ENCODE measurements at places on chromosomes 6 and 20. TPM values are rescaled to one million over a fixed set of nuclear protein-coding genes. Genes with fewer than 3 reads are reported as not detected.
A peak's percentile ranks its signal among the peaks of the same experiment; 100 is the strongest.

PARD6B gene
- total RNA-seq: 2.6 TPM

MAVS gene
- total RNA-seq: 22.7 TPM

CFAP206 gene
- total RNA-seq: 1.8 TPM

PRRT1 gene
- total RNA-seq: 0.75 TPM

OPRM1 gene
- total RNA-seq: not detected

DDAH2 gene
- 24.0 TPM for total RNA-seq

RPN2 gene
- 125 TPM for total RNA-seq

DNA sequence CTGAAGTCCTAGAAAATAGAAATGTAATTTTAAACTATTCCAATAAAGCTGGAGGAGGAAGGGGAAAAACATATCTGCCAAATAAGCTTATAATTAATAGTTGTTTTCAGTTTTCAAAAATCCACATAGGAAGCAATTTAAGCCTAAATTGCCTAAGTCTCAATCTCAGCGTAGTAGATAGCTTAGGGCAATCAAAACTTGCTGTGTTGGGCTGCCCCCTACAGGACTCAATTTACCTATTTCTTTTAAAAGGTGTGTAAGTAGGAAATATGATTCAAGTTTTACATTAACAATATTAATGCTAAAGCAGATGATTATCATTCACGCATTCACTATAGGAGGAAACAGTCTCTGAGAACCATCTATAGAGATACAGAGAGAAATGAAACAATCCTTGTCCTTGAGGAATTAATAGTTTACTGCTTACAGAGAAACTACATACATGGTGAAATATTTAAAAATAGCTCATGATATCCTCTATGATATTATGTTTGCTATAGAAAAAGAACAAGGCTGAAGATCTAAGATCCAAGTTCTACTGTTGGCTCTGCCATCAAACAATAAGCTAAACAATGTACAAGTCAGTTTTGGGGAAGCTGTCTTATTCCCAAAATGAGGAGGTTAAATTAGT lies 102.1 kb downstream of the ATG5 start:
- peak; percentile 89 for DNase-seq

DNA sequence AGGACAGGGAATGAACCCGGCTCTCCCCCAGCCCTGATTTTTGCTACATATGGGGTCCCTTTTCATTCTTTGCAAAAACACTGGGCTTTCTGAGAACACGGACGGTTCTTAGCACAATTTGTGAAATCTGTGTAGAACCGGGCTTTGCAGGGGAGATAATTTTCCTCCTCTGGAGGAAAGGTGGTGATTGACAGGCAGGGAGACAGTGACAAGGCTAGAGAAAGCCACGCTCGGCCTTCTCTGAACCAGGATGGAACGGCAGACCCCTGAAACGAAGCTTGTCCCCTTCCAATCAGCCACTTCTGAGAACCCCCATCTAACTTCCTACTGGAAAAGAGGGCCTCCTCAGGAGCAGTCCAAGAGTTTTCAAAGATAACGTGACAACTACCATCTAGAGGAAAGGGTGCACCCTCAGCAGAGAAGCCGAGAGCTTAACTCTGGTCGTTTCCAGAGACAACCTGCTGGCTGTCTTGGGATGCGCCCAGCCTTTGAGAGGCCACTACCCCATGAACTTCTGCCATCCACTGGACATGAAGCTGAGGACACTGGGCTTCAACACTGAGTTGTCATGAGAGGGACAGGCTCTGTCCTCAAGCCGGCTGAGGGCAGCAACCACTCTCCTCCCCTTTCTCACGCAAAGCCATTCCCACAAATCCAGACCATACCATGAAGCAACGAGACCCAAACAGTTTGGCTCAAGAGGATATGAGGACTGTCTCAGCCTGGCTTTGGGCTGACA lies 28.8 kb upstream of the ZBP1 start:
- DNase-seq: no peak

GRCh38 chr20:5776077-5776476 lies 25.9 kb downstream of the SHLD1 start:
- DNase-seq: no peak

DNA sequence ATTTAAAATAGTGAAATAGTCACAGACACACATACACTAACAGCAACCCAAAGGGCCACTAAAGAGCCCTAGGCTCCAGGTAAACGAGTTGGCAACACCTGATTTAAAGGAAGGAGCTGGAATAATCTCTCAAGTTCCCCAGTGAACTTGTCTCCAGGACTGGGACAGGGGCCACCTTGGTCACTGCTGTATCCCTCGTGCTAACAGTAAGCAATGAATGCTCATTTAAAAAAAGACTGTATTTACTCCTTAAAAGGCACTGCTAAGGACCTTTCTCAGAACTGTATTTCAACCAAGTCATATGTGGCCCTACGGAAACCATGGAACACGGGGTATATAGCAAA lies 1.3 kb downstream of the DIDO1 start:
- DNase-seq: no peak

GRCh38 chr20:58546756-58547622 lies 31.8 kb upstream of the APCDD1L start:
- DNase-seq: no peak

DNA sequence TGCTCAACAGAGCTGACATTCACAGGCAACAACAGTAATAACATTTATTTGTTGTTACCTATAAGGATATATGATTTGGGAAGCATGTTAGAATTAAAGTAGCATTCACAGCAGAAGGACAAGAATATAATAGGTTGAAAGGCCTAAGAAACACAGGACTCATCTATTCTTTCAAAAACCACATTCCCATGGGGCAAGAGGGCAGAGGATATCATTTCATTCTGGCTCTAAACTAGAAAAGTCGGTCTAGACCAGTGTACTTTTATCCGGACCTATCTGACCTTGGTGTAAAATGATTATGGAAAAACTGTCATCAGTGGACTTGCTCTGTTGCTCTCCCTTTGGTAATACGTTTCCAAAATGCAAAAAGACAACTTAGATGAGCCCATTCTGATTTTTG lies 914.7 kb upstream of the CITED2 start:
- DNase-seq: no peak

DNA sequence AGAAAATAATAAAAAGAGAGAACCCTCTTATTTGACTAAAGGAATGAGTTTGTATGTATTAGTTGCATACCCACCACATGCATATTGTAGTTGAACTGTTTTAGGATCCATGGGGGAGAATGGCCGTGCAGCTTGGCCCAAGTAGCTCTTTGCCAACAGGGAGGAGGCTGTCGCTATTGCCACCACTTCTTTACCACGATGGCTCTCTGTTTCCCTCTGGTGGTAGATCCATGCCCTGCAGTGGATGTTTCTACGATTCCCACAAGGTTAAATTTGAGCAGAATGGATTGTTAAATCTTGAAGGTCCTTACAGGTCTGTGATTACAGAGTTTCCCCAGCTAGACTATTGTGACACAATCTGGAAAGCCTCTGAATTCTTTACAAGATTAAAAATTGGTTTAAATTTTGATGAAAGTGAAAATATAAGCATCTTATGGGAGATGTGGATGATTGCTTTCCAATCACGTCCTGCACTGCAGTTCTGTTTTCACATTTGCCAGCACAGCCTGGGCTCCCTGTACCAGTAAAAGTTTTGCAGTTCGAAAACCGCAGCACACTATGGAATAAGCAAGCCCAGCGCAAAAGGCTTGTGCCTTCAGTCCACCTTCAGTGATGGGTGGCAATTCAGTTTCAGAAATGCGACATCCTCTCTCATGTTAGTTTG lies 34.4 kb upstream of the FNDC1 start:
- peak; percentile 93 for DNase-seq

DNA sequence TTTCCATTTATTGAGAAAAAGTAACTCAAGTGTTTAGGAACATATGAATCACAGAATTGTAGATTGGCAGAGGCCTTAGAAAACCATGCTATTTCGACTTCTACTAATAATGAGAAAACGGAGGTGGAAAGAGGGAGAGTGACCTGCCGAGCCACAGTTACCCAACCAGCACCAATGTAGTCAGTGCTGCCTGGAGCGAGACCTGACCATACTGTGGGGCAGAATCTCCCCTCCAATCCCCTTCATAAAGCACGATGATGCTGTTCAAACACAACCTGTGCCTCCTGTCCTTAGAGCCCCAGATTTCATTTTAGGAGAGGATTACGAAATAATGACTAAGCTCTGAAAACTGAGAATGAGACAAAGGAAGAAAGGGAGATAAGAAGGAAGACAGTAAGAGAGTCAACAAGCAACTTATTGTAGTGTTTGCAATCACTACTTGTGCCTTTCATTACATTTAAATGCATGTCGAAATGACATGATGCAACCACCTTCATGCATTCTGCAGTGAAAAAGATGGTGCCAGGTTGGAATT lies 70.6 kb downstream of the ATXN1 start:
- DNase-seq: no peak

GRCh38 chr6:2740581-2740980 lies 10.1 kb downstream of the MYLK4 start:
- DNase-seq: no peak

DNA sequence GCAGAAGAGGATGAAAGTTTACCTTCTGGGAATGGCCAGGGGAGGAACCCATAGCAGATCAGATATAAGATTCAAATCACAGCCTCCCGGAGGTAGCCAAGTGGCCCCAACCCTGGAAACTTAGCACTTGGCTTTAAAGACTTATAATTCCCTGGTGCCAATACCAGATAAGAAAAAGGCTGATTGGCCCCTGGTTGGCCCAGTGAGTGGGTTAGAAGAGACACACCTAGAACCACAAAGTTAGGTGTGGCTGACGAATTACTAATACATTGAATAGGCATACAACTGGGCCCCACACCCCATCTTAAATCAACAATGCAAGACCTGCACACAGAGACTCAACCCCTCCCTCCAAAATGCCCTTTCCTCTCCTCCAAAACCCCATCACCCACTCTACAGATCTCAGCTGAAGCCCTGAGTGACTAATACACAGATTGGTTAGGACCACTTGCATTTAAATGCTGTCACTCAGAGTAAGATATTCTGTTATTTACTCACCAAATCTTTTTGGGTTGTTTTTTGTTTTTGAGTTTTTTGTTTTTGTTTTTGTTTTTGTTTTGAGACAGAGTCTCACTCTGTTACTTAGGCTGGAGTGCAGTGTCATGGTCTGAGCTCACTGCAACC lies 315.4 kb upstream of the JARID2 start:
- DNase-seq: no peak

- DNase-seq: no peak
Observed at GRCh38 chr6:39493174-39493573, 170.7 kb upstream of the KCNK16 start.

DNA sequence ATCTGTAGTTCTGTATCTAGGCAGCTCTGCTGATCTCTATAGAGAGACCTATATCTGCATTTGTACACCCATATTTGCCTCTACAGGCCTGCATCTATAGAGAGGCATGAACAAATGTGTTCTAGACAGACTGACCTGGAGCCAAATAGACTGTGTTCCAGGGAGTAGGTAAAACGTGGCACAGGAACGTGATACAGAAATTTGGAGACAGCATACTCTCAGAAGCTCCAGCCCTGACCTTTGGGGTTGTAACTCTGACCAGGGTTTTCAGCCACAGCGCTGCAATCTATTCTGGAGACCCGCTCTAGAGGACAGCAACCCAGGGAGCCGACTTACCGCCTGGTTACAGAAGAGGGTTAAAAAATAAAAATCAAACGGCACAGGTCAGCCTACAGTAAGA lies 983 bp downstream of the RBBP9 start:
- peak; percentile 67 for DNase-seq

- DNase-seq: no peak
Observed at GRCh38 chr6:143376375-143376774, 74.1 kb downstream of the ADAT2 start.

DNA sequence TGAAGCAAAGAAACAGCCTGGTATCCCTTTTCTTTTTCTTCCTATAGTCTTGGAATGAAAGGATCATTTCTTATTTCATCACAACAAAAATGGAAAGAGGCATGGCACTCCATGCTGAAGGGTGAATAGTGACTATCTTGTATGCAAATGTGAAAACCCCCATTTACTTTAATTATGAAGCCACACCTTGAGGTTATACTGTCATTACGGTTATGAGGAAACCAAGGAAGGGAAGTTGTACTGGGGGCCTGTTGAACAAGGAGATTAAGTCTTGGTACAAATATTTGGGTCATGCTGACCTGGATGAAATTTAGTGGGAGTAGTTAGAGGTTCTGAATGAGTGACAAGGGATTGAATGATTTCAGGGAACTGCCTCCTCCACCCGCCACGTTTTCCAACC lies 8.7 kb upstream of the STXBP5 start:
- no peak for DNase-seq

GRCh38 chr20:50636601-50637540 lies 54.5 kb downstream of the RIPOR3 start:
- DNase-seq: no peak

DNA sequence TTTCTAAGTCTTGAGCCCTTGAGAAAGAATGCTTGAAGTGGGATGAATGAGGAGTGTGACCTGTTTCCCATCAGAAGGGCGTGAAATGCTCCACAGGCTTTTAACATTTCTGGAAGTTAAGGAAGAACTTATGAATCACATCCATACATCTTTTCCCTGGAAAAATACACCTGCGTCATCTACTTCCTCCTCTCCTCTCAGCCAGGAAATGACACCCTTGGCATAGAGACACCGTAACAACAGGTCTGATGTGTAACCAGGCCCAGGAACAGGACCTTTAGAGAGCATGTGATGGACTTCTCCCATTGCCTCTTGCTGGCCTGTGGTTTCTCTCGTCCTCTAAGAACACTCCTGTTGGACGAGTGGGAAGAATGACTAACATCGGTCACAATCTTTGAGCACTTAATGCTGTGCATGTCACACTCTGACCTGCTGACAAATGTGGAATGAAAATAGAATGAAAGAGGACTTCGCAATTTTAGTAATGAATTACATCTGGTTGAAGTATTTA lies 28.5 kb upstream of the CITED2 start:
- no peak for DNase-seq

DNA sequence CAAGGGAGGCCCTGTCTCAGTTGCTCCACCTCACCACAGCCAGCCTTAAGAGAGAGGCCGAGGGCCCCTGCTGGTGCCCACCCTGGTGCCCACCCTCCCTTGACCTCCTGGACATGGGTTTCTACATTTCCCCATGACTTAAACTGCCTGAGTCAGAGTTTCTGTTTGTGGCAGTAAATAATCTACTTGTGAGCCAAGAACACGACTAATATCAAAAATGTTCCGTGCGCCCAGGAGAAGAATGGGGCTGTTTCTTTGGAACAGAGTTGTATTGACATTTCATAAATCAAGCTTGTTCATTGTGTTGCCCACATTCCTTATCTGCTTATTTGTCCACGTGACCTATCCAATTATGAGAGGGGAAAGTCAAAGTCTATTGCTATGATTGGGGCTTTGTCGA lies 143.5 kb downstream of the ANKRD60 start:
- no peak for DNase-seq

DNA sequence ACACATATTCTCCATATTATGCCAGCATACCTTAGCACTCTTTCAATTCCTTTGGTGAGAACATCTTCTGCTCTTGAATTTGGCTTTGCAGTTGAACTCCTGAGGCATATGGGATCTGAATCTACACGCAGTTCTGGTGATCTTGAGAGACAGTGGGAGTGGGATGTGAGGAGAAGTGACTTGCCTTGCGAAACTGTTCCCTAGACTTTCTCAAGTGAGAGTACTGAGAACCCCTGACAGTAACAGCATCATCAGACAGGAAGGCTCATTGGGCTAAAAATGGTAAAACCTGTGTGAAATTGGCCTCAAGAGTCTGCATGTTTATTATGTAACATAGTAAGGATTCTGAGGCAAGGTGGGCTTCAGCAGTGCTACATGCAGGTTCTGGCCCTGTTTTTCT lies 49.1 kb upstream of the CEP85L start:
- DNase-seq: no peak

- DNase-seq: no peak
Observed at GRCh38 chr6:105755885-105756284, 330.3 kb upstream of the PRDM1 start.

Measured in Karpas-422 (cell line).